ENCODE measurements at places on chromosomes 1 and 21.

GRCh38 chr1:15757575-15758342, 836 bp upstream of the FBLIM1 start:
- DNase-seq = peak; percentile 59

DNA sequence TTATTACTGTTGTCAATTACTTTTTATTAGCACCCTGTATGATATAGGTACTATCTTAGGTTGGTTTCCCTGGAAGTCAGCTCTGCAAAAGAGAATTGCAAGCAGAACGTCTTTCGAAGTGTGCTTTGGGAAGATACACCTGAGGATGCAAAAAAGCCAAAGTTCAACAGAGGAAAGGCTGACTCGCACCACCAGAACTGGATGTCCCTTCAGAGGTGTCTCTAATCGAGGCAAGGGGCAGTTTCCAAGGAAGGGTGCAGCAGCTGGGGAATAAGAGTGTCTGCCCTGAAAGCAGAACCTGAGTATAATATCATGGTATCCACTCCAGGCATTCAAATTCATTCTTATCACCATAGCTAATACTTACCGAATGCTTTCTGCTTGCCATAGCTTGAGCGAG, 149.6 kb downstream of the CACNA1E start:
- no peak for DNase-seq

DNA sequence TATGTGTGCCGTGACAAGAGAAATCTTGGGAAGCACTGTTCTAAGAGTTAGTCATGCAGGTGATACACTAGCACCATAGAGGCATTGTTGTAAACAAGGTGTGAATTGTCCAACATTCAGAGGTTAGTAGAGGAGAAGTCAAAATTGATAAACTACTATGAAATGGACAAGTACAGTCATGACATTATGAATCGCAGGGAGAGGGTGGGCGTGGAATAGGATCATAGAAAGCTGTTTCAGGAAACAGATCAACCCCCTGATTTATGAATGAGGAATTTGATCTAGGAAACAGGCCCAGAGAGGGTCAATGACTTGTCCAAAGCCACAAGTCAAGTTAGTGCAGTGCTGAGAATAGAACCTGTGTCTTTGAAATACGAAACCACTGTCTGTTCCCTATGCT, 58.5 kb upstream of the LAX1 start:
- DNase-seq = no peak

DNA sequence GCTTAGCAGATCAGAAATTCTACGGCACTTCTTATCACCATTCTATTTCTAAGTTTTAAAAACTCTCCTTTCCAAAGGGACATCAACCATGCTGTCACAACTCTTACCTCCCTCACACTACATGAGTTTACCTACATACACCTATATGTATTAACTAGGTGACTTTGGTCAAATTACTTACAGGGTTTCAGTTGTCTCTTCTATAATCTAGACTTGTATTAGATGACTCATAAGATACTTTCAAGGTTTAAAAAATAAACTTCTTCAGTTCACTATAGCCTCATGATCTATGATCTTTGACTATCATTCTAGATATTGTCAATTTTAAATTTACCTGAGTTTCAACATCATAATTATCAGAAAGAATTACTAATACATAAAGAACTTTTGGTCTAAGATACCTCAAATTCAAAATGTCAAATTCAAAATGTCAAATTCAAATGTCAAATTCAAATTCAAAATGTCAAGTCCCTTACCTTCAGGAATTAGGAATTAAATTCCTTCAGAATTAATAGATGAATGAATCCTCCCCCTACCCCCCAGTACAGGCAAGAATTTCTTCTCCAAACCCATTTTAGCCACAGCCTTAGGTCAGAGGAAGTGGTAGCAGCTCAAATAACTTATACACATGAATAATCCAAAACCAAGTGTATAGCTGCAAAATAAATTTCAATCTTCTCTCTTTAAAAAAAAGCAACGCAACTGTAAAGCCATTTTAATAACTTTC, 31.1 kb downstream of the OTUD7B start:
- DNase-seq = peak; percentile 42

DNA sequence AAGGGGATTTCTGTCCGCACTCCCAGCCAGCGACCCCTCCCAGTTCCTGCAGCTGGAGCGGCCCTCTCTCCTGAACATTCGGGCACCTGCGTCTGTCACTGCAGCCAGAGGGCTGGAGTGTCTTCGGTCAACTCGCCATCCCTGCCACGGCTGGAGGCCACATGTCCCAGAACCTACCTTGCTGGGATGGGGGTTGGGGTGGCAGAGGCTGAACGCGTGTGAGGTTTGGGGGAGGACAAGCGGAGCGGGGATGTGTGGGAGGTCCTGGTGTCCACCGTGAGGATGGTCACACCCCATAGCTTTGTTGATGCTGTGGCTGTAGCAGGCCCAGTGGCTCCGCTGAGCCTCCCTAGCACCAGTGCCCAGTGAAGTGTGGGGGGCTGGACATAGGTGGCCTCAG, 14.8 kb upstream of the C1orf174 start:
- no peak for DNase-seq

DNA sequence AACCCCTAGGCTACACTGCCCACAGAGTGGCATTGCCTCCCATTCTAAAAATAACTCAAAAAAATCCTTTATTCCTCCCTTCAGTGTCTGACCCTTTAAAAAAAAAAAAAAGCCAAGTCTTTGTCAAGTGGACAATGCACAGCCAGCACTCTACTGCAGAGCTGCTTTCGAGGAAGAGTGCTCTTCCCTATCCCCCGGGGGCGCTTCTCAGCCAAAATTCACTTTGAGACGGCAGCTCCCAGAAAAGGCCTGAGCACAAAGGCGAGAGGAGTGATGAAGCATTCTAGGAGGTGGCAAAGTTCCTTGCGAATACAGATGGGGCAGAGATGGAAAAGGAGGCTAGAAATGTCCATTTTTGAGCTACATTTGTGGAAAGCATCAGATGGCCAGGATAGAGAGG, 23.3 kb downstream of the EPHA10 start:
- DNase-seq = no peak

DNA sequence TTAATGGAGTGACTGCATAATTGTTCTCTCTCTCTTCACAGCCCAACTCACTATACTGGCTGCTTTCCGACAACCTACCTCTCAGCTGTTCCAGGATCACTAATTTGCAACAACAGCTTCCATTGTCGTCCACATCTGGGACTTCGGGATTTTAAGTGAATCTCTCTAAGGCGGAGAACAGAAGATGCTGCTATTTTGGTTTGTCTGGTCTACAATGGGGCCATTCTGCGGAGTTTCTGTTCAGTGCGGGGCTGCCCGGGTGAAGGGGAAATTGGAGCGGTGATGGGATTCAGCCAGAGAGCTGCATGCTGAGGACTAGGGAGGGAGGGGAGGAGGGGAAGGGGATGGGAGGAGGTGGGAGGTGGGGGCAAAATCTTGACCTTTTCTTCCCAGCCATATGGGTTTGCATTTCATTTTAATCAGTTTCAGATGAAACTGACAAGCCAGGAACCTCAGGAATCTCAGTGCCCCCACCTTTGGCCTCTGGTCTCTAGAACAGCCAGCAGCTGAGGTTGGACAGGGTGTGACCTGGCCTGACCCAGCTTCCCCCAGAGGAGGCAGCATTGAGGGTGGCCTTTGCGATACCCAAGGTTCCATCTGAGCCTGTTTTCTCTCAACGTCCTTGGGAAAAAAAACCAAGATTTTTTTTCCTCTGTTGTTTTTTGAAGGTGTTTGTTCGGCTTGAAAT, 6.9 kb upstream of the SRP9 start:
- no peak for DNase-seq

DNA sequence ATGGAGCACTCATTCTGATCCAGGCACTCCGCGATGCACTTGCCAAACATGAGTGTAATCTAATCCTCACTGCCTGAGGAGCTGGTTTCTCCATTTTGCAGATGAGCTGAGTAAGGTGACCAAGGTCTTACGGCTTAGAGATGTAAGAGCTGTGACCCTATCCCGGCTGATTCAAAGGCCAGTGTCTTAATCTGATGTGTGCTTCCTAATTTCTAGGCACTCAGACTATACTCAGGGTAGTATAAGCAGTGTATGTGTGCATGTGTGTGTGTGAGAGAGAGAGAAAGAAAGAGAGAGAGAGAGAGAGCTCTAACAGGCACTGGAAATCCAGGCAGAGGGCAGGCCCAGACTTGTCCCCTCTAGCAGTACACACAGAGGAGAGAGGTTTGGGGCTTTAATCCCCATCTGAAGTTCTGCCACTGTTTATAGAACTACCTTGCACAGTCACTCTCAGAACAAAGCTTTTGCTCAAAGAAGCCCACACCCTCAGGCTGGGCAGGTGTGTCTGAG, 188.2 kb downstream of the ZBTB18 start:
- no peak for DNase-seq

DNA sequence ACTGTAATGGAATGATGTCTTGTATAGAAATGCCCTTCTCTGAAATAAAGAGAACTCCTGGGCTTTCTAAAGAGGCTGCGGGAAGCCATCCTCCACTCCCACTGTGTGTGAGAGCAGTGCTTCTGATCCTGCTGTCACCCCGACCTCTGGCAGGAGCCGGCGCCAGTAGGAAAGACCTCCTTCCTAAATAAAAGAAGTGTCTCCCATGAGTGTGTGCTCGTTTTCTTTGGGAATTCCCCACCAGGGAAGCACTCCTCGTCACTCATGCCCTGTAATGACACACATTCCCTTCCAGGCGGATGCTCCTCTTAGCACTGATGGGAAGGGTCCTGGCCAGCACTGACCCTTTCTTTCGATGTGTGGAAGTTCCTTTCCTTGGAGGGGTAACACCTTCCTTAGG, 20.1 kb downstream of the AGT start:
- no peak for DNase-seq

DNA sequence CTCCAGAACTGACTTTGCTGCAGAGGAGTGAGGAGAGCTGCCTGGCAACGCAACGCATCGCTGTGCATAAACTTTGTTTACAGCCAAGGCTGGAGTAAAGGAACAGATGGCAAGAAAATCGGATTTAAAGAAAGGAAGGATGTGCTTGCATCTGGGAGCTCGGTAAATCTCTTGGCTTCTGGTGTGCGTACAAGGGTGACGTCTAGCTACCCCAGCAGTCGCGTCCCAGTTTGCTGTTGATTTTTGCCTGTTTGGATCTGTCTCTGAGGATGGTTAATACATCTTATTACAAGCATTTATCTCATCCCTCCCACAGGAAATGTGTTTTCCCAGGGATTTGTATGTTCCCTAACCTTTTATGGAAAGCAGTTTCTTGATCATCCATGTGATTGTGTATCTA, 73.3 kb upstream of the RALGPS2 start:
- DNase-seq = peak; percentile 24

DNA sequence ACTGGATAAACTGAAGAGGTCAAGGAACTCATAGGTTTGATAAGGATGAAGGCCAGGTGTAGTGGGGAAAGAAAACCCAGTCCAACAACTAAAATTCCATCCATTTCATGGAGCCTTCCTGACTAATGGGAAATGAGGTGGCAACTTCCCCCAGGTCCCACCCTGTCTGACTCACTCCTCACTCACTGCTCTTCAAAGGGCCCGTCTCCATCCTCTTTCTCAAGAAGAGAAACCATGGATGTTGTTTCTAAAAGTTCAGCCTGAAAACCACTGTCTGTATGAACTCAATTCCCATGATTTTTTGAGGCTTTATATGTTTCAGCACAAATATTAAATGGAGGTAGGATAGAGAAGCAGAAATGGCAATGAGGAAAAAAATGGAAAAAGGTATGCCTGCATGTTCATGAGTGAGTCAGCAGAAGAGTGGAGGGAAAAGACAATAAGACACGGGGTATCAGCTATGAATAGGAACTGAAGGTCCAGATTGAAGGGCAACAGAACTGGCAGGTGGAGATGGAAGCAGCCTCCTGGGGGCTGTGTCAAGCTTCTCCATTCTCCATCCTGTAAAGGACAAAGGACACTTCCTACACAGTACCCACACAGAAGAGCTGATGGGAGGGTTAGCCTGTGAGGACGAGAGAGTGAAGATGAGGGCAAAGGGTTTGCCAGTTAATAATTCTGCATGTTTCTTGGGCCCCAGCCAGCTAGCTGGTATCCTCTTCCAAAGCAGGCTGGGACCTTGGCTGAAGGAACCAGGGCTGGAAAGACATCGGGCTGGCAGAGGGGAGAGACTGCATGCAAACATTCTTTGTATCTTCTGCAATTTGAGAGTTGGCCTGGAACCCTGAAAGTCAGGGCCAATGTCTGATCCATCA, 5.5 kb upstream of the ELOVL1 start:
- peak; percentile 85 for DNase-seq

- no peak for DNase-seq
These were observed 7.8 kb upstream of the KIF14 start for GRCh38 chr1:200628223-200628881.

DNA sequence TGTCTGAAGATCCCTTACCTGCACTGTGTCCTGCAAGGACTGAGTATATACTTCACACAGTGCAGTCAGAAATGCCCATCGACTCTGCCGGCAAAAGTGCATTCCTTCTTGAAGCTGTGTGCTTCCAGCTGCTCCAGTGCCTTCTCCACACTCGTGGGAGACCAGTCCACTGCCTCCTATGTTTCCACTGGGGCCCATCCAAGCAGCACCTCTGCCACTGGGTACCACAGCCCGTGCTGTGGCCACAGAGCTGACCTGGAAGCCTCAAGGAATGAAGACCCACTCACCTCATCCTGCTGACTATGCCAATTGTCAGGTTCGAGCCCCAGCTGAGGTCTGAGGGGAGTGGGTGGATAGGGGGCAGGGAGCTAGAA, 108.1 kb downstream of the GDAP2 start:
- no peak for DNase-seq

- DNase-seq = no peak
These were observed 49.6 kb downstream of the INTS7 start for GRCh38 chr1:211985556-211986264.

DNA sequence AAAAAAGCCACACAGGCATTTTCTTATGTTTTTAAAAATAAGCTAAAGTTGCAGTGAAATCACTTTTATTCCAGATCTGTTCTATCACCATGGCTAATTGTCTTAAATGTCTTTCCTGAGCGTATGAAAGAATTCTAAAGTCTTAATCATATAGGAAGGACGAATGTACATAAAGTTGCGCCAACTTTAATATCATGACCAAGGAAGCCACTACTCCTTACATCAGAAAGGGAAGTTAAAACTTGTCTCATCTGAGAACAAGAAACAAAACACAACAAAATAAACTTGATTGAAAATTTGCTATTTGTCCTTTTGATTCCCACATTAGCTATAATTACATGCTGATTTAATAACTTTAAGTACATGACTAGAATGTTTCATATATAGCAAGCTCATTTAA, 26.5 kb downstream of the CNIH4 start:
- no peak for DNase-seq

Measured in fibroblast of skin of right biceps (primary cell).